ENCODE measurements at places on chromosomes 7 and 10.
A peak's percentile ranks its signal among the peaks of the same experiment; 100 is the strongest.

DNA sequence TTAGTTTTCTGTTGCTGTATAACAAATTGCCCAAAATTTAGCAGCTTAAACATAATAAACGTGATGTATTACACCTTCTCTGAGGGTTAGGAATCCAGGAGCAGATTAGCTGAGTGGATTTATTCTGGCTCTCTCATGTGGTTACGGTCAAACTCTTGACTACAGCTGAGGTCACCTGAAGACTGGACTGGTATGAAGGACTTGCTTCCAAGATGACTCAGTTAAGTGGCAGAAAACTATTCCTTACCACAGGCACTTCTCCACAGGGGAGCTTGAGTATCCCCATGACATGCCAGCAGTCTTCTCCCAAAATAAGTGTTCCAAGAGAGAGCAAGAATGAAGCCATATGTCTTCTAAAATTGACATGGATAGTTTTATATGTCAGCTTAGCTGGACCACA lies 957.2 kb upstream of the GHITM start:
- no peak for DNase-seq

DNA sequence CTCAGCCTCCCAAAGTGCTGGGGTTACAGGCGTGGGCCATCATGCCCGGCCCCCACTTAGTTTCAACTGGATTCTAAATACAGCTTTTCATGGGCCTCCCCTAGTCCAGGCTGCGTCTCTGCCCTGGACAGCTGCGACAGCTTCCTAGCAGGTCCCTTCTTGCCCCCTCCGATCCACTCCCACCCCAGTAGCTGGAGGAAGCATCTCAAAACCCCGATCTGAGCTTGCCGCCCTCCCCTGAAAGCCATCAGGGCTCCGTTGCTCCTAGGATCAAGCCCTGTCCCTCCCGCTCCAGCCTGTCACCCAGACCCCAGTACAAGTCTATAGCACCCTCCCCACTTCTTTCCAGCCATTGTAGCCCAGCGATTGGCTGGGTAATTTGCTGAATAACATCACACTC lies 64.5 kb downstream of the VWA2 start:
- DNase-seq, result no peak

DNA sequence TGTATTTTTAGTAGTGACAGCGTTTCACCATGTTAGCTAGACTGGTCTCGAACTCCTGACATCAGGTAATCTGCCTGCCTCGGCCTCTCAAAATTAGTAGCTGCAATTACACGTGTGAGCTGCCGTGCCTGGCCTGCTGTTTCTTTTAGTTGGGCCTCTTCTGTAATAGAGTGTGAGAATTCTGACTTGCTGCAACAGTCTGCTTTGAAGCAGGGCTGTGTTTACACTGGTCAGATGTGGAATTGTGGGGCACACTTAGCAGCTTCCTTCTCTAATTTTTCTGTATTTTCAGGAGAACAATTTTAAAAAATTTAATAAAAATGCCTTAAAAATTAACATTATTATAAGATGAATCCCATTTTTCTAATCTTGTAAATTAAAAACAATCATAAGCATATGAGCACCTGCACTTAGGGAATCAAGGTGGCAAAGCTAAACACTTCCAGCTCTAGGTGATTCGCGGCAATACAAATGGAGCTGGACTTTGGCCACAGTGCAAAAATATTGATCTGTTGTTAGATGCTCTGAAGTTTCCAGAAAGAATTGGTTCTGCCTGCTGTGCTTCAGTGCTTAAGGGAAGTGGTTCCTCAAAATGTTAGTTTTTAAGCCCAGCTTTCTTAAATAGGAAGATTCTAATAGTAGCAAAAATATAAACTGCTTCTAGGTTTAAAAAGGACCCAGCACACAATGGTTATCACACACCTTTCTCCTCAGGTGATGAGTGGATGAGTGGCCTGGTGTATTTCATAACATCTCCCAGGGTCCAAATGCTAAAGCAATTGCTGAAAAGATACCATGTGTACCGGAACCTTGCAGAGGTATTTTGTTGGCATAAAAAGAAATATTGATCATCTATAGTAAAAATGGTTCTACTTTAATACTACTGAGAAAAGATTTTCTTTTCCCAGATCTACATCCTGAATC lies 63.5 kb upstream of the ATRNL1 start:
- DNase-seq, result no peak

GRCh38 chr10:43574001-43574892 lies at the start of gene ZNF239:
TSS of gene ZNF239 (minus strand) at chr10:43574616. CDS start at chr10:43558079, 16,537 bp downstream.
- DNase-seq, result peak; percentile 88

DNA sequence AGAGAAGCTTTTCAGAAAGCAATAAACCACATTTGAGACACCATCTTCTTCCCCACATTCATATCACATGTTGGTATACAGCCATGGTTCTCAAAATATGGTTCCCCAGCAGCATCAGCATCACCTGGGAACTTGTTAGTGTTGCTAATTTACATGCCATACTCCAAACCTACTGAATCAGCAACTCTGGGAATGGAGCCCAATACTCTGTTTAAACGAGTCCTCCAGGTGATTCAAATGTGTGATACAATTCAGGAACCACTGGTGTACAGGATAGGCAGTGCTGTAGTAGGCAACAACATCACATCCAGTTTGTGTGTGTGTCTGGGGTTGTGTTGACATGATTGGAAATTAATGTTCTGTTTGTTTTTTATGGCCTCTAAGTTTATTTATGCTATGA lies 47.7 kb downstream of the ZNF277 start:
- no peak for DNase-seq

DNA sequence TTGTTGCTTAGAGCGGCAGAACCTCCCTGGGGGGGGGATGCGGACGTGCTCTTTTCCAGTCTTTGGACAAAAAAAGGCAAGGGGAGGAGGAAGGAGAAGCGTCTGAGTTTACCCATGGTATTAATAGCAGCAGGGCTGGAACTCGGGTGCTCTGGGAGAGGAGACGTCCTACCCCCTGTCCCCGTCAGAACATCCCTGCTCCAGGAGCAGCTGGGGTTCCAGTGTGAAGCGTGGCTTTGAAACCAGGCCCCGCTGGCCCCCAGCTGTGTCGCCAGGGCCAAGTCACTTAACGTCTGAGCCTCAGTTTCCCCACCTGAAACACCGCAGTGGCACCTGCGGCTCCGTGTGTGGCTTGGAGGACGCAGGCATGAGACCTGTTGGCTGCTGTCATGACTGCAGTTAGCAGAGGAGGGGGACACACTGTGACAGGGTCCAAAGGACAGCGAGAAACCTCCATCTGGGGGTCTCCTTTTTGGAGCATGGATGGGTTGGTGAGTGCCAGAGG lies 1.4 kb downstream of the AMZ1 start:
- DNase-seq, result no peak

DNA sequence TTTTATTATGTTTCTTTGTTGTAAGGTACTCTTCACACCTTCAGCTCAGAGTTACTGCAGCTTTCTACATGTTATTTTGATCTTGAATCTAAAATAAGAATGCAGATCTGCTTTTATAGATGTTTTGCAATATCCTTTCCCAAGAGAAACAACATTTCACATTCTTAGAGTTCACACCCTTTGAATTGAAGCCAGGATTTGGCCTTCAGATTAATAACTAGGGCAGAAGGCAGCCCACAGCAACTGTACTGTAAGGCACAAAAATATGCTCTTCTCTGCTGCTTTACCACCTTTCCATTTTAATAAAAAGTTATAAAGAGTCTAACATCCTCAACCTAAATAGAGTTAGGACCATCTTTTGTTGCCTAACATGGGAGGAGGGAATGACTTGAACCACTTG lies 224.7 kb downstream of the LHFPL3 start:
- no peak for DNase-seq

DNA sequence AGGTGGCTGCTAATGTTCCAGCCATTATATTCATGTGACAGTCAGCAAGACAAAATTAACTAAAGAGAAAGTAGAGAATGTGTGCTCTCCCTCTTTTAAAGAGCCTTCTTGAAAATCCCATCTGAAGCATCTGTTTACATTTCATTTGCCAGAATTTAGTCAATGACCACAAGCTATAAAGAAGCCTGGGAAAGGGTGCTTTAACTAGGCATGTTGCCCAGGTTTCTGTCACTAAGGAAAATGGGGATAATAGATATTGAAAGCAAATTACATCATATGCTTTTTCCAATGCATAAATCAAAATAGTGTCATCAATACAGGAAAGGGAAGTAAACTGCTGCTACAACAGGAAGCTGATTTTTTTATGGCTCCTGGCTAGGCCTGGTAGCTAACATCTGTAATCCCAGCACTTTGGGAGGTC lies 67.7 kb downstream of the ELAPOR2 start:
- DNase-seq, result no peak

GRCh38 chr10:11298116-11298515 lies 280.4 kb downstream of the CELF2 start:
- DNase-seq, result no peak

DNA sequence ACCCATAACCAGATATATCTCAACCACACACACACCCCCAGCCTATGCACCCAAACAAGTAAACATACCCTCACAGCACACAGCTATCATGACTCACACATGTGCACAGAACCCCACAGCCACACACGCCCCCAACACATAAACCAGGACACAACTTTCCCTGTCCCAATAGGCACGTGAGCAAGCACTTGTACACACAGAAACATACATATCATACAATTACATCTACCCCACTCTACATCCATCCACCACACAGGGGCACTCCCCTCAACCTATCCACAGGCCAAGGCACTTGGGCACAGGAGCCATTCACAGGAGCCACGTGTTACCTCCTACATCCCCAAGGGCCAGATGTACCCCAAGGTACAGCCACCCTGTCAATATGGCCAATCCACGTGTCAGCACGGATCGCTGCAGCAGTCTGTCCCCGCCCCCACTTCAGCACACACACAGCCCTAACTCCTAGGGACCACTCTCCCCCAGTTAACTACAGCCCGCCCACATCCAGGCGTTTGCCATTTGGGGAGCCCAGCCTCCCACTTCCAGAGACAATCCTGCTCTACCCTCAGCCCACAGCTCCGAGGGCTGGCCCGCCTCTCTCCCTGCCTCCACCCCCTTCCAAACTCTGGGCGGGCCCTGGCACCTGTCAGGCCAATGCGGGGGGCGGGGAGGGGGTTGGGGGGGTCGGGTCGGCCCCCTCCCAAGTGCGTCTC lies 163.5 kb downstream of the SH3PXD2A start:
- DNase-seq, result no peak

GRCh38 chr10:114902151-114902550 lies 35.8 kb upstream of the TRUB1 start:
- no peak for DNase-seq

DNA sequence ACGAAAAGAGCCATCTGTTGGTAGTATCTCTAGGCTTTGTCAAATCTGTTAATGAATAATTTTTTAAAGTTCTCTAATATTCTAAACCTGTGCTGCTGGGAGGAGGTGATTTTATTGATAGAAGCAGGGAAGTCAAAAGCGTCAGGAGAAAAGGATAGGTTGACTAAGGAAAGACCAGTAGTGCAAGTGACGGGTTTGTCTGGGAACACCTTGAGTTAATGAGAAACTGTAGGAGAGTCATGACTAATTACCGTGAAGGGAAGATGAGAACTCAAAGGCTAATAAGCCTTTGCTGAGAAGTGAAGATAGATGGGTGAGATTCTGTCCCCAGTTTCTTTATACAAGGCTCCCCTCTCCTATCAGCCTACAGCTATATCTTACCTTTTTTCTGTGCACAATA lies 5.0 kb upstream of the PDK4 start:
- no peak for DNase-seq

- DNase-seq, result no peak
Measured at GRCh38 chr10:114388275-114388674, 16.0 kb downstream of the AFAP1L2 start.

DNA sequence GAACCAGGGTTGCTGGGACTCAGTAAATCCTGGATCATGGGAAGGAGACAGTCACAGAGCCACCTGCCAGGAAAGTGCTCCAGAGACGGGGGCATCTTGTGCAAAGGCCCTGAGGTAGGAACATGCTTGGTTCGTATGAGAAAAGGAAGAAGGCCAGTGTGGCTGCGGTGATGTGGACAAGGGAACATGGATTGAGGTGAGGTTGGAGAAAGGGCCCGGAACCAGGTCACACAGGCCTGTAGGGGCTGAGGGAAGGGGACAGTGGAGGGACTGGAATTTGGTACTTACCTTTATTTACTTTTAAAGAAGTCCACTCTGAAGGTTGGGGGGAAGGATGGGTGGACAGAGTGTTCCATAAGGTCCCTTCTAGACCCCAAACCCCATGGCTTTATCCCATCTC lies 32.9 kb upstream of the CXCL12 start:
- DNase-seq, result no peak

- no peak for DNase-seq
Measured at GRCh38 chr7:47423196-47423595, 158.7 kb downstream of the TNS3 start.

GRCh38 chr7:19709249-19709578 lies 377 bp upstream of the POLR1F start:
- DNase-seq, result no peak

DNA sequence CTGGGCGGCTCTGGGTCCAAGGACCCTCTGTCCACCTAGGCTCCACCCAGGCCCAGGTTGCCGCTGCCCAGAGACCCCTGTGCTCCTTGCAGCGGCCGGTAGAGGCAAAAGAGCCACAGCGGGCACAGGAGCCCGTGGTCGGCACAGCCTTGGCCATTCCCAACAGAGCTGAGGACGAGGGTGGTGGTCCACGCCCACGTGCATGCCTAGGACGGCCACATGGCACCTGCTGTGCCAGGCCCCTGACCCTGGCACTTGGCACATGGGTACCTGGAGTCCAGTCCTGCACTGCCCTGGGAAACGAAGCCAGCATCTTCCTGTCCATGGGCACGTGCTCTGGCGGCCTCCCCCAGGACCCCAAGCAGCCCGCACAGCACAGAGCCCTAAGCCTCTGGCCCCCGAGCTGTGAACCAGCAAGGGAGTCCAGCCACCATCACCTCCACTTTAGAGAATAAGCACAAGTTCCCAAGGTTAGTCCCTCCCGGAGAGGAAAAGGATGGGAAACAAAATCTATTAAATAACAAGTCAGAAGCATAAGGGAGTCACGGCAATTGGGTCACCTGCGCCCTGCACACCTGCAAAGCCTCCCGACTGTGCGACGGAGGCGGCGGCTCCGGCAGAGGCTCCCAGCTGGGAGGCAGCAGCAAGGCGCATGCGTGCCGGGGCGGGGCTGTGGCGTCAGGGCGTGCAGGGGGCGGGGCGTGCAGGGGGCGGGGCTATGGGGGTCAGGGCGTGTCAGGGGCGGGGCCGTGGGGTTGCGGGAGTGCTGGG lies 59.1 kb downstream of the STK32C start:
- peak; percentile 59 for DNase-seq

DNA sequence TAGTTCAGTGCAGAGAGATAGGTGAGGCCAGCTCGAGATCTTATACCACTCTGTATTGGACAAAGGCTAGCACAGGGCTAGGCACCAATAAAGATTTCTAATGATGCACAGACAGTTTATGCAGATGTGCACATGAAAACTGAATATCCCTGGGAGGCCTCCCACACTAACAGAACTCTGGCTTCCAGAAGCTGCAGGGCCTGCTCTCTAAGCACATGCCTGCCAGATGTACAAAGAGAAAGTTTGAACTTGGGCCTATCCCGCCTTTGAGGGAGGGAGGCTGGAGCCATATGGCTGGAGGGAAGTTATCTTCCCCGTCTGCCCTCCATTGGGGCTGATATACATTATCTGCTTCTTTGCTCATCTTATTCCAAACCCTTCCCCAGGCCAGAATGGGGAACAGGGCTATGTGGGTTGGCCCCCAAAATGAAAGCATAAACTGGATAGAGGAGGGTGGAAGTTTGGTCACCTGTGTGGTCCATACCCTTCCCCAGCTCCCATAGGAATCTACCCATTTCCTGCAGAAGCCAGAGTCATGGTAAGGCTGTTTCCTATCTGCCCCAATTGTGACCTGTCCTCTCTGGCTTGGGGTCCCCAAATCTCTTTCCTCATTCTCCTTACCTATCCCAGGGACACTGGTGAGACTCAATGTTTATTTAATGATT lies 3.8 kb downstream of the KAZALD1 start:
- DNase-seq, result no peak

All from A673 (cell line).